Body of pancreas (tissue), 4 donors: ENCODE measurements at places on chromosomes 5 and 9.

- DNase-seq, result no peak
Measured at GRCh38 chr9:136219276-136219675, 14.3 kb upstream of the LHX3 start.

DNA sequence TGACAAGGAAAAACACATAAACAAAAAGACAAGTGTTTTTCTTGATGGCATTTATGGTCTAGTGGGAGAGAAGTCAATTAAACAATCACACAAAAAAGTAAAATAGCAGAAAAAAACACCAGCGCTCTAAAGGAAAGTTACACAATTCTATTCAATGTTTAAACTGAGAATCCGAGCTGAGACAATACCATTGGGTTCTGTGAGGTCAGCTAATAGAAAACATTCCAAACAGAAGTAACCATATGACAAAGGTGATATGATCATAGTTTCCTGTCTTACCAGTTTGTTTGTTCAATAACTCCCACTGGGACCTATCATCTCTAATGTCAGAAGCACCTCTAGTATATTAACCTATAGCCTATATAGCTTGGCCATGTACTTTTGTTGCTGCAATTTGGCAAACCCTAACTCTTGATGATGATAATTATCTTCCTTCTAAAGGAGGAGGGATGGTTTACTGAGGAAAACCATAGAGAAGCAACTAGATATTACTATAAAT is 1030.0 kb downstream of the CDH12 start:
- no peak for DNase-seq

DNA sequence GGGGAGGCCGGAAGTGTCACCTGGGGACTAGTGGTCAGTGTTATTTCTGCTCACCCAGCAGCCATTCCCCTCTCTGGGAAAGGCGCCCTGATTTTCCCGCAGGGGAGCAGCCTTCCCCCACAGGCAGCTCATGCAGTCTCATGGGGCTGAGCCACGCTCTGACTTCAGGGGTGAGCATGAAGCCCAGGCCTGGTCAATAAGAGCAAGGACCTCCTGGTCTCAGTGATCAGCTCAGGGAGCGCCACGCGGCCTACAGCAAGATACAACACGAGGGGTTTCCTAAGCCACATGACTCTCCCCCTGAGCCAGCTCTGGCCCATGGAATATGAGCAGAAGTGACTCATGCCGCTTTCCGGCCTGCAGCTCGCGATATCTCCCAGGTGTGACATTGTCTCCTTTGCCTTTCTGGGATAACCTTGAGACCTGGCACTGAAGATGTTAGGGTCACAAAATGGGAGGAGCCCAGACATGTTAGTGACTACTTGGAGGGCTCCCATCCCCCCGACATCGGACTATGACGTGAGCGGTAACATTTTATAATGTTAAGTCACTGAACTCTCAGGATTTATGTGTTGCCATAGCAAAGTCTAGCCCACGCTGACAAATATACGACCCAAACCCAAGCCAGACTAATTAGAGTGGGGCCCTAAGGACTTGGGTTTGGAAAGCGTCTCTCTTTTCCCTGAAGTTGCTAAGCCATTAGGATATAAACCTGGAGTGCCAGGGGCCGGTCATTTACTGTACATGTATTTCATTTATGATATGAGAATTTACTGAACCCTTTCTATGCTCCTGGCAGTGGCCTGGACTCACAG is 46.5 kb upstream of the GFPT2 start:
- DNase-seq, result no peak

DNA sequence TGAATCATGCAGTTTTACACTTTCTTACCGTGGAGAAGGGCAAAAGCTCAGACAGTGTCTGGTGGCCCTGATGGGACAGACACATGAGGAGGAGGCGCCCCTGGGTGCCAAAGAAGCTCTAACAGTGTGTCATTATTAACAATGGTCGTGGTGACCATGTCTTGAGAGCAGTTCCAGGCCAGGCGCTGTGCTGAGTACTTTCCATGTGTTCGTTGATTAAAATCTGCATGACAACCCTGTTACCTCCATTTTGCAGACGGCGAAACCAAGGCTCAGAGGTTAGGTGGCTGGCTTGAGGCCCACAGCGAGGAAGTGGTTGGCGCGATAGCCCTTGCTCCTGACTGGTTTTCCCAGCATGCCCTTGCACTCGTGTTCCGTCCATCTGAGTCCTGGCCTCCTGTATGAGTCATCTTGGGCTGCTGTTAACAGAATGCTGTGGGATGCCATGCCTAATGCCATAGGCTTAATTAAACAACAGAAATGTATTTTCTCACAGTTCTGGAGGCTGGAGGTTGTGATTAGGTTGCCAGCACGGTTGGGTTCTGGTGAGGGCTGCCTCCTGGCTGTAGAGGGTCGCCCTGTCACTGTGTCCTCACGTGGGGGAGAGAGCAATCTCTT is 92.0 kb downstream of the AMBP start:
- DNase-seq, result peak; percentile 82

GRCh38 chr5:106874974-106875373 is 795.8 kb downstream of the EFNA5 start:
- DNase-seq, result peak; percentile 8

DNA sequence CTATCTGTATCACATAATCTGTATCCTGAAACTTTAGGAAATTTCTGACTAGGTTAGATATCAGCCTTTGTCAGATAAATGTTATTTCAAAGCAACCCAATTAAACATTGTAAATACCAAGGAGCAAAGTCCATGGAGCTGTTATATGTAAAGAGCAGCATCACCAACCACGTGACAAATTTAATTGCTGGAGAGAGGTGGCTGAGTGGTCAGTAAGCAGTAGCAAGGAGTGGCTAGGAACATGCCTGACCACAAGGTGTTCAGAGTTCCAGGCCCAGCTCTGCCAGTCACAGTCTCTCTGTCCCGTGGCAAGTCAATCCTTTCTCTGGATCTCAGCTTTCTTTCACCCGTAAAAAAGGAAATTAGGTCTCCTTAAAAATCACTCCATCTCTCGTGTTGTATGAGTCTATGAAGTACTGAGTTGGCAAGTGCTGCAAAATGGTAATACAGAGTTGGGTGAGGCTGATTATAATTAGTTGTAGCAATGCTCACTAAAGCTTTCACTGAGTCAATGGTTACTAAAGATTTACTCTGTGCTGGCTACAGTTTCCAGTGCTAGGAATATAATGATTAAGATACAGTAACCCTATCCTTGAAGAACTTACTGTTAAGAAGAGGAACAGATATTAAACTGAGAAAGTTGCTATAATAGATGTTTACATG is 166.1 kb downstream of the GNAQ start:
- DNase-seq, result no peak

- DNase-seq, result no peak
Measured at GRCh38 chr9:88585426-88585825, 50.4 kb downstream of the NXNL2 start.

DNA sequence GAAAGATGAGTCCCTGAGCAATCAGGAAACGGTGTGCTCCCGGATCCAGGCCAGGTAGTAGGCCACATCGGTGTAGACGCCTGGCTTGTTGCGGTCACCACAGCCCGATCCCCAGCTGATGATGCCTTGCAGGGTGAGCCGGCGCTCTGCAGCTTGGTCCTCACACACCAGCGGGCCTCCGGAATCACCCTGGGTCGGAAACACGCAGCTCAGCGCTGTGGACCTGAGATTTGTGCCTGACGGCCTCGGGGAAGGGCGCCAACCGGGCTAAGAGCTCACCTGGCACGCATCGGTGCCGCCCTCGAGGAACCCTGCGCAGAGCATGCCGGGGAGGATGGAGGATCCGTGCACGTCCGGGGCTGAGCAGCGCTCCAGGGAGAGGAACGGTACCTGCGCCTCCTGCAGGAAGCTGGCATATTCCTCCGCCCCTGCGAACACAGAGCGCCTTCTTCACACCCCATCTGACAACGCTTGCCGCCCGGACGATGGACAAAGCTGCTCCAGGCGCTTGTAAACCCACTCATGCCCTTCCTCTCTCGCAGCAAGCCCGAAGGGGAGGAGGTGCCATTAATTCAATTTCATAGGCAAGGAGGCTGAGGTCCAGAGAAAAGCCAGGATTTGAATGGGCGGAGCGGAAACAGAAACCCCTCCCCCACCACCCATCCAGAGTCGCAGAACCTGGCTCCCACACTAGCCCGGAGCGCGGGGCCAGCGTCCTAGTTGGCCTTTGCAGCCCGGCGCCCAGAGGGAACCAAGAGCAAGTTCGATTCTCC is 2.0 kb upstream of the PFN3 start:
- peak; percentile 84 for DNase-seq
